ELF-1 (cell line): ENCODE measurements at places on chromosomes 12 and 14.

- DNase-seq = no peak
Measured at GRCh38 chr12:120125792-120126634, 9.5 kb upstream of the RAB35 start.

- DNase-seq = no peak
Measured at GRCh38 chr12:127411166-127411915, 855.6 kb upstream of the TMEM132C start.

DNA sequence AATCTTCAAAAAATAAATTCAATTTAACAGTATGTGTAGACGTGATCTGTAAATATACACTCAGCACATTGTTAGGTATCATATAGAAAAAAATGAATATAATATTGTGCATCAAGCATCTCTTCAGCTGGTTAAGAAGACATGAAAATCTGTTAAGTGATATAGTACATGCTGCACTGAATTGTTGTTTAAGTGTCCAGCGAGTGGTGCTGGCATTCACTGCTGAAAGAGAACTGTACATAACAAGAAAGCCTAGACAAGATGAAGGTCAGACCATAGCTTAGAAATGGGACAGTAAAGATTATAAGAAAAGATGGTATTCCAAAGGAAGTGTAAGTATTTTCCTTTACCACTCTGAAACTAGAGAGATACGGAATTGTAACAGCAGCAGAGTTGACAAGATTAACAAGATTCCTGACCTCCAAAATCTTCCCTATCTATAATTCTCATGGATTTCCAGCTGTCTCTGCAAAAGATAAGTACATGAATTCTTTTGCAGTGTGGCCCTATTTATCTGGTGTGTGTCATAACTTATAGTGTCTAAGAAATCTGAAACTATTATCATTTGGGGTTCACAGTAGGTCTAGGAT is 198.6 kb downstream of the FLRT2 start:
- DNase-seq = no peak

DNA sequence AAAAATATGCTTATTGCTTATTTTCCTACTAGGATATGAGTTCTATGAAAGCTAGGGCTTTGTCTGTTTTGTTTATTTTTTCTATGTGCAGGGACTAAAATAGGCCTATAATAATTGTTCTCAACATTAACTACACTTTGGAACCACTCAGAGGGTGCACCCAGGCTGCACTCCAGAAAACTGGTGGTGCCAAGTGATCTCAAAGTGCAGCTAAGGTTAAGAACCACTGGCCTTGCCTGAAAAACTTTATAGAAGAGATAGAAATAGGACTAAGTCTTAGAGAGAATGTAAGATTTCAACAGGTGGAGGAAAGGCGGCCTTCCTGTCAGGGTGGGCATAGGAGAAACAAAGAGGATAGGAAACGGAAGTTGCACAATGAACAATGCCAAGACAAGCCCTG is 37.7 kb upstream of the NR1H4 start:
- no peak for DNase-seq

- no peak for DNase-seq
Measured at GRCh38 chr14:26808407-26808806, 210.6 kb upstream of the NOVA1 start.

GRCh38 chr14:89723930-89724627 is 230.5 kb downstream of the EFCAB11 start:
- no peak for DNase-seq

- no peak for DNase-seq
Measured at GRCh38 chr12:62763312-62763711, 171.6 kb downstream of the PPM1H start.

DNA sequence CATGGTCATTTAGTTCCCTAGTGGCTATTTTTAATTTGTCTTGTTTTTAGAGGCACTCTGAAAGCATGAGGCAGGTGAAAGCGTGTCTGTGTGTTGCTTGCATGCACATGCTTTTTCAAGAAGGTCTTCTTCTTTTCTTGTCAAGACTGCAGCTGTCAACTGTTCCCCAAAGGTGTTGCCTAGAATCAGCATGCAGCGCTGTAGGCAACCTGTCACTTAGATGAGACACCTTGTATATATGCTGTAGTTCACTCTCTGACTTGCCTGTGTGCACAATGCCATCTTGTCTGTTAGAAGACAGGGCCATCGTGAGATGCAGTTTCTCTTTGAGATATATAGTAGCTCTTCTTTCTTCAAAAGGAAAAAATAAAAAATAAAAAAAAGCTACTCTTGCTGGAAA is 885.7 kb downstream of the DIO2 start:
- DNase-seq = no peak

DNA sequence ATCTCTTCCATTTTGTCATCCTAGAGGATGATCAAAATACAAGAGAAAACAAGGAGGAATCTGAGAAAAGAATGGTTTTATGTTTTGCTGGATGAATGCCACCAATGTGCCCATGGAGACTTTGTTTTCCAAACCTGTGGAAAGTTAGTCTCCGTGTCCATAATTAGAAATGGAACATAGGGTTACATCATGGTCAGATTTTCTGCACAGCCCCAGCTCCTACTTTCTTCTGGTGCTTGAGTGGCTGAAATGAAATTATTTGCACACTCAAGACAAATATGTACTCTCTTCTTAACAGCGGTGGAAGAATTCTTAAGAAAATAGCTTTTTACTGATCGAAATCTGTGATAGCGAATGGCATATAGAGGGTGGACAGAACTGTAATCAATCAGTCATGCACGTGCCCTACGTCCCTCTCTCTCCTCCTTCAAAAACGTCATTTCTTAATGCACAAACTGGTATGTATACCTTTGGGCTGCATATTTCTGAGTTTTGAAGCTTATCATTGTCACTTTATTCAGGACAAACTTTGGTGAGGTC is 825.2 kb downstream of the AACS start:
- DNase-seq = no peak
